Activated T-cell treated with anti-CD3 and anti-CD28 coated beads, Interleukin-2, amount 50 U/mL, for 72 hours (primary cell): ENCODE measurements at places on chromosomes 1 and 21.

- DNase-seq = no peak
Measured at GRCh38 chr21:23017989-23018388, 2019.8 kb downstream of the NCAM2 start.

- DNase-seq = no peak
Measured at GRCh38 chr1:226542623-226543103, 5.9 kb upstream of the STUM start.

- no peak for DNase-seq
Measured at GRCh38 chr1:222790520-222790919, 24.3 kb upstream of the DISP1 start.

DNA sequence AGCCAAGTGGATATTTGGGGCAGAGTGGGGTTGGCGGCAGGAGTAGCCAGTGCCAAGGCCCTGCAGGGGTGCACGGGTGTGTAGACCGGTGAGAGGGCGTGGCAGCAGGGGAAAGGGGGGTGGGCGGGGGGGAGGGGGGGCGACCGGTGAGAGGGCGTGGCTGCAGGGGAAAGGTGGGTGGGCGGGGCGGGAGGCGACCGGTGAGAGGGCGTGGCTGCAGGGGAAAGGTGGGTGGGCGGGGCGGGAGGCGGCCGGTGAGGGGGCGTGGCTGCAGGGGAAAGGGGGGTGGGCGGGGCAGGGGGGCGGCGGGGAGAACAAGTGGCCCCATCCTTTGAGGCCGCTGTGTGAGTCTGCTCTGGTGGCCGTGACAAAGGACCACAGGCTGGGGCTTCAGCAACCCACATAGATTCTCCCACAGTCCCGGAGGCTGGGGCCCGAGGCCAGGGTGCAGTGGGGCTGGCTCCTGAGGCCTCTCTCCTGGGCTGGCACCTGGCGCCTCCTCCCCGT, 25.8 kb downstream of the RRP1 start:
- DNase-seq = no peak

DNA sequence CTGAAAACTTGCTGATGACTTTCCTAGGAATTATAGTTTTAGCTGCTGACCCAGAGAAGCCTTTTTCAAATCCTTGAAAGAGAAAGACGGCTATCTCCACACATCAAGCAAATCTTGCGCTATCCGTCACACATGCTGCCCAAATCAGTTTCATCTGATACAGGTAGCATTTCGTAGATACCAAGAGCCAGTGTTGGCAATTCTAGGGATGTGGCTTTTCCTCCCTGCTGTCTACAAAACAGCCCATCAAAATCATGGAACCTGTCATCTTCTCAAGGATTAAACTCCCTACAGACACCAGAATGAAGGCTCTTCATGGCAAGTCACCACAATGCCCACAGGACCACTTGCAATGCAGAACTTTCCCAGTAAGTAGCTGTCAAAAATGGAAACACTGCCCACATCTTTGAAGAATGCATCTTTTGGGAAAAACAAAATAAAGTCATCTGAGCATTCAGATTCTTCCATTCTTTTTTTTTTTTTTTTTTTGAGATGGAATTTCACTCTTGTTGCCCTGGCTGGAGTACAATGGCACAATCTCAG, 10.4 kb downstream of the STX6 start:
- no peak for DNase-seq

DNA sequence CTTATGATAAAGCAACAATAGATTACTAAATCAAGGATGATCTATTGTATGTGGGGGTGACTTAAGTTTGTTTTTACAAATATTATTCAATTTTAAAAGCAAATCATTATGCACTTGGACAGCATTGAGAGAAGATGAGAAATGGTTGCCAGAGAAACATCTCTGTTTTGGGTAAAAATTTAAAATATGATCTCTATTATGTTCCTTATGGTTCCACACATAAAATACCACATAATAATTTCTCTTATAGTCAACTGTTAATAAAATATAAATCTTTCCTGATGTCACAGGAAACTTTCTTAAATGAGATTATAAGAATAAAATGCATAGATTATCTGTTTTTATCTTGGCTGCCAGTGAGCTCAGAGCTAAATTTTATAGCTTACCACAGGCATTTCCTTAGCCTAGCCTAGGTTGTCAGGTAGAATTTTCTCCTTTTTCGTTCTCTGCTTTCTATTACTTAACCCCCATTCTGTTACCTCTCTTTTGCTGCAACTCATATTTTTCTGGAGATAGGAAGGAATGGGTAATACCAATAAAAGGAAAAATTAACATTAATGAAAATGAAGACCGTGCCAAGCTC, 109.7 kb downstream of the TGFB2 start:
- DNase-seq = no peak

DNA sequence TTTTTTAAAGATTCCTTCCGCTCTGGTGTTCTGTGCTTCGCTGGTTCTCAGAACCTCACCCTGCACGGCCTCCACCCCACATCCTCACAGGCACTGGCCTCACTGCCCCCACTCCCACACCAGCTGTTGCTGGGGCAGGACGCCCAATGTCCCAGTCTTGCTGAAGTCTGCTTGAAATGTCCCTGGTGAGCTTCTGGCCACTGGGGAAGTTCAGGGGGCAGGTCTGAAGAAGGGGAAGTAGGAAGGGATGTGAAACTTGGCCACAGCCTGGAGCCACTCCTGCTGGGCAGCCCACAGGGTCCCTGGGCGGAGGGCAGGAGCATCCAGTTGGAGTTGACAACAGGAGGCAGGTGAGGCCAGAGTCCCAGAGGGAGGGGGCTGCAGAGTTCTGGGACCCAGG, at the start of gene C1QA:
Gene C1QA, plus strand, starts transcription at position 276 of the 400 bp plus-strand sequence. CDS start 989 bp downstream, outside the sequence.
- DNase-seq = no peak

DNA sequence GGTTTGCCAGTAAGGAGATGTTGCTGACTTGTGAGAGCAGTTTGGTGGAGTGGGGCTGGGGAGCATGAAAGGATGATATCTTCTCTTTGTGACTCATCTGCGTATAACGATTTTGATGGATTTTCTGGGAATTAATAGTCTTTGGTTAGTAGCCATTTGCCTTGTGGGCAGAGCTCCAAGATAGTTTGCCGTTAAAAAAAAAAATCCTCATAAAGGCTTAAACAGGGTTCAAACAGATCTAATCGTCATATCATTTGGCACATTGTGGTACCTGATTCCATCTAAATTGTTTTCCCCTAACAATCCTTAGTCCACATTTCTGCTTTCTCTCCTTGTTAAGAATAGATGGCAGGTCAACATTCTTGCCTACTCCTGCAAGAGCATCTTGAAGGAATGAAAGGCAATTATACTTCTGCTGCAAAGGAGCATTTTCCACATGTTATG, 168.0 kb downstream of the PPP1R12B start:
- DNase-seq = no peak

GRCh38 chr21:34223376-34223775, 140.4 kb upstream of the KCNE2 start:
- no peak for DNase-seq

DNA sequence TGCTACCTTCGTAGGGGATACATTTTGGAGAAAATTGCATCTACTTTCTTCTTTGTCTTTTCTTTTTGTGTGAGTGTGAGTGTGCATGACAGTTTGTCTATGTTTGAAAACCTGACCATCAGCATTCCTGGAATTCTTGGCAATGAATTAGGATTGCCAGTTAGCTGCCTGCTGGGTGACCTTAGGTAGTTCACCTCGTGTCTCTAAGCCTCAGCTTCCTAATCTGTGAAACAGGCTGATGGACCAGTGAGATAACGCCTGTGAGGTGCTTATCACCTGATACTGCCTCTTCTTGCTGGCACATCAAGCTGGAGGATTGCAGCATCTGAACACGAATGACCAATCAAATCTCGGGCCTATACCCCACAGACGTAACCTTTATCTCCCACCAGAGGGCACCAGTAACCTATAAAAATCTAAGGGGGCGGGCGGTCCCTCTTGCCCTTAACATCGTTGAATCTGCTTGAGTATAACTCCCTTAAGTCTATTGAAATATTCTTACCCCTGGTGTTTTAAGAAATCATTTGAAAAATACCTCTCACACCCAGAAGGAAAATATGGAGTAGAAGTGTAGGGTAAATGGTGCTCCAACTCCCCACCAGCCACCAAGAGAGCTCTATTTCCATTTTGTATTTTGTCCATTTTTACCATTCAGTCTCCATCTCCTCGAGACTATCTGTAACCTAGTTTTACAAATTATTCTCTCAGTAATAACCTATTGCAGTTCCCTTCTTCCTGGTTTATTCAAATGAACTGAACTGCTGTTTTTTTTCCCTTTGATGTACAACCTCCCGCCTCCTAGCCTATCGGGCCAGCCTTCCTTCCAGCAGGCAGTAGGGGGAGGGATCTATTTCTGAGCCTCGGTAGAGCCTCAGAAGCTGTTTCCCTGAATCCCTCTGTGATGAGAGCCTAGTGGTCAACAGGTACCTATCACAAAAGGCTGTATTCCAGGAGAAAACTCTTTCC, 49.7 kb downstream of the MDM4 start:
- DNase-seq = peak; percentile 61

DNA sequence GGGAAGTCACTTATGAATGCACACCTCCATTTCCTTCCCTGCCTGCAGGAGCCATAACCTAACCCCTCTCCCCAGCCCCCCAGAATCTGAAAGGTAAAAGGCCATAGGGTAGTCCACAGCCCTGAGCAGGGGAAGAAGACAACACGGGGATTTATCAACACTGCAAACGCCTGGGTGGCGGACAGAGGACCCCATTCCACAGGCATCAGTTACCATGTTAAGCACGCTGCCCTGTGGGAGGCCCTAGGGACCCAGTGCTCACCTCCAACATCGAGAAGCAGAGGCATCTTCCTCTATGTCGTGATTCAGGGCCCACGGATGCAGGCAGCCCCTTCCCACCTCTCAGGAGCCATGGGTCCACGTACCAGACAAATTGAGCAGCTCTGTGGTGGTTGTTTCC, 523.8 kb downstream of the MATN1 start:
- DNase-seq = no peak

- no peak for DNase-seq
Measured at GRCh38 chr1:110915804-110916203, 42.9 kb downstream of the CD53 start.
